ENCODE measurements at places on chromosomes 16 and 17.

- no peak for DNase-seq
Measured at GRCh38 chr17:72472106-72472505, 351.3 kb downstream of the SOX9 start.

GRCh38 chr17:62092784-62093183 is 27.7 kb upstream of the MED13 start:
- no peak for DNase-seq

DNA sequence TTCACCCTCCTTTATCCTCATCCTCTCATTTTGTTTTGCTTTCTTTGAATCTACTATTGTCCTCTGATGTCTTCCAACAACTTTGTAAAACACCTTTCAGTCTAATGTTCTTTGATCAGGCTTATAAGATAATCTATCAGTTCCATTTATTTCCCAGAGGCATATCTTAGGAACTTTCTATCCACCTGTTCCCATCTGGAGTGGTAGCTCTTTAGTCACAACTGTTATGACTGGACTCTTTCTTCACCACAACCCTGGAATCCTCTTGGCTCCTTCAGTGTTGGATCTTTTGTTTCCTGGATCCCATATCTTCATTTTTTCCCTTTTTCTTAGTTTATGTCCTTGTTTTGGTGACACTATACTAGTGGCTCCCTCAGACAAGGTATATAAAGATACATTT is 23.5 kb downstream of the RPS6KB1 start:
- DNase-seq: no peak

GRCh38 chr16:81431554-81432353 is 12.9 kb upstream of the CMIP start:
- no peak for DNase-seq

DNA sequence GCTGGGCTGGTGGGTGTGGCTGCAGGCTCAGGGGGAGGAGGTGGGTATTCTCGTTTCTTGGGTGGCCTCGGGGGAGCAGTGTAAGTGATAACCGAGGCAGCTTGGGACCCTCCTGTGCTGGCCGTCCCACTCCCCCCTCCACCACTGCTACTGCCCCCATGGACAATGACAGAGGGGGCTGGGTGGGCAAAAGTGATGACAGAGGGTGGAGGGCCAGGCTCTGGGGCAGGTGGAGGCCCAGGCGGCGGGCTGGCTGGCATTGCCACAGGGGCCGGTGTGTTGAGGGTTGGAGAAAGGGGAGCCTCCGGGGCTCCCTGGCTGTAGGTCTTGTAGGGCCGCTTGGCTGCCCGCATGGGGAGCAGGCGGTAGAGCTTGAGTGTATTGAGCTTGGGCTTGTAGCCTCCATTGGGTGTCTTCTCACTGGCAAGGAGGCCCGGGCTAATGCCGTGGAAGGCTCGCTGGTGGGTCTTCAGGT is 16.0 kb downstream of the ZBTB4 start:
- no peak for DNase-seq

- no peak for DNase-seq
Measured at GRCh38 chr17:69947027-69947759, 127.8 kb upstream of the KCNJ16 start.

GRCh38 chr16:85017151-85017550 is 5.8 kb upstream of the ZDHHC7 start:
- DNase-seq: no peak

- DNase-seq: no peak
Measured at GRCh38 chr17:61461586-61461966, 9.4 kb downstream of the TBX4 start.

GRCh38 chr17:79219208-79219935 is 144.7 kb downstream of the ENGASE start:
- DNase-seq: no peak

DNA sequence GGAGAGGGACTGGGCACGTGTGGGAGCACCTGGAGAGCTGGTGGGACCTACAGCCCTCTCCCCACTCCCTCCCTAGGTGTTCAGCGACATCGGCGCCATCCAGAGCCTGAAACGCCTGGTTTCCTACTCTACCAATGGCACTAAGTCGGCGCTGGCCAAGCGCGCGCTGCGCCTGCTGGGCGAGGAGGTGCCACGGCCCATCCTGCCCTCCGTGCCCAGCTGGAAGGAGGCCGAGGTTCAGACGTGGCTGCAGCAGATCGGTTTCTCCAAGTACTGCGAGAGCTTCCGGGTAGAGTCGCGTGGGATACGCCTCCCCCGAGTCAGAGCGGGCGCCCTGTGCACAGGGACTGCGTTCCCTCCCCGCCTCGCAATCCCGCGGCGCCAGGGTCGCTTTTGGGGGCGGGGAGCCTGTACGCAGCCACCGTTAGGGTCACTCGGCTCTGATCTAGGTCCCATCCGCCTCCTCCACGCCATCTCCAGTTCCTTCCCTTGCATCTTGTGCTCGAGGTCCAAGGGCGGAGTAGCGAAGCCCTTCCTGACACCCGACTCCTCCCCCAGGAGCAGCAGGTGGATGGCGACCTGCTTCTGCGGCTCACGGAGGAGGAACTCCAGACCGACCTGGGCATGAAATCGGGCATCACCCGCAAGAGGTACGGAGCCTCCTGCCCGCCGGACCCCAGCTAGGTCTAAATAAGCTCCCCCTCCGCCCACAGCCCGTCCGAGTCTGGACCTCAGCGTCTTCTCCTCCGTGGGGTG is 13.0 kb downstream of the SARM1 start:
- DNase-seq: peak; percentile 96

GRCh38 chr16:50722960-50723359 is 18.9 kb upstream of the CYLD start:
- DNase-seq: no peak

GRCh38 chr17:75776386-75777295 is 8.0 kb upstream of the UNK start:
- DNase-seq: peak; percentile 45

DNA sequence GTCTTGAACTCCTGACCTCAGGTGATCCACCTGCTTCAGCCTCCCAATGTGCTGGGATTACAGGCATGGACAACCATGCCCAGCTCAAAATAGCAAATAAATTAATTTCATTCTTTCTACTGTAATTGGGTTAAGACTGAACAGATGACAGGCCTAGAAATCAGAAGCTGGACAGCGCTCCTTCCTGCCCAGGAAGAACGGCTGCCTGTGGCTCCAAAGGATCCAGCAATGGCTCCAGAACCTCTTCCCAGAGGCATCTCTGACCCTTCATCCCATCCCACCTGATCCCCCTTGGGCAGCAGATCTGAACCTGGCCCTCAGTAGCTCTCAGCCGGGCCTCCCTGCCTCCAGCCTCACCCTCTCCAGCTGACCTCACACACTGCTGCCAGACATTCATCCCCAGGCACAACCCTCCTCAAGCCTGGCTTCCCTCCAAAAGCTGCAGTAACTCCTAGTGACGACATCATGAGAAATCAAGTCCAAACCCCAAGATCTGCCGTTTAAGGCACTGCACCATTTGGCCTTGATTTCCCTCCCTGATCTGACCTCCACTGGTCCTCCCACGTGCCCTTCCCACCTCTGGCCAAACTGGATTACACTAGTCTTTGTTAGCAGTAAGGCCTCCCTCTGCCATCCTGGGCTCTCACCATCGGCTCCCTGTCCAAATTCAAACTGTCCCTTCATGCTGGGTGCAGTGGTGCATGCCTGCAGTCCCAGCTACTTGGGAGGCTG is 3.1 kb upstream of the MIF4GD start:
- DNase-seq: no peak

DNA sequence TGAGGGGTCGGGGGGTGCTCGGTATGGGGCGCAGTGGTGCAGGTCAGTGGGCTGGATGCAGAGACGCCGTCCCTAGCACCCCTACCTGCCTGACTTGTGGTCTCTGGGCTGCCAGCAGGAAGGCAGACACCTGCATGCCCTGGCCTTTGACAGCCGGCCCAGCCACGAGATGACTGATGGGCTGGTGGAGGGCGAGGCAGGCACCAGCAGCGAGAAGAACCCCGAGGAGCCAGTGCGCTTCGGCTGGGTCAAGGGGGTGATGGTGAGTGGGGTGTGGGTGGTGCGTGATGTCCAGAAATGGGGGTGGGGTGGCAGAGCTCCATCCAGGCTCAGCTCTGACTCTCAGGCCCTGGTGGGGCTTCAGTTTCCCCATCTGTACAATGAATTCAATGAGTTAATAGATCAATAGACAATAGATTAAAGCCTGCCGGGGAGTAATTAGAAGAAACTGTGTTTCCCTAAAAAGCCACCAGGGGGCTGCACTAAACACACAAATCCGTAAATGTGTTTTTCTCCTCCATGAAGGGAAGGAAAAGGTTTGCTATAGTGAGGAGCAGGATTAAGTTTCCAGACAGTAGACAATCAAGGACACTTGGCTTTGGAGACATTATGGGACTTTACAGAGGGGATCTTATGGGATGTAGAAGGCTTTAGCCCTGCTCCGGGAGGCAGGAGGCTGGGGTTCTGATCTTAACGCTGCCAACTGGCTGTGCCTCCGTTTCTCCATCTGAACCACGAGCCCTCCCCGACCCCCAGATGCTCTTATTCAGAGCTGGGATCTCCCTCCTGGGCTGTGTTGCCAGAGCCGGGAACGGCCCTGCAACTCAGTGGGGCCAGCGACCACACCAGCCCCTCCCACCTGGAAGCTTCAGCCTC is 2.2 kb downstream of the SLC12A3 start:
- DNase-seq: peak; percentile 34

- peak; percentile 45 for DNase-seq
Measured at GRCh38 chr17:47697906-47698711, 4.1 kb downstream of the TBKBP1 start.

- no peak for DNase-seq
Measured at GRCh38 chr17:63171428-63172393, 205.7 kb downstream of the TANC2 start.

- DNase-seq: peak; percentile 100
Measured at GRCh38 chr17:58517928-58518609, 3.6 kb upstream of the MTMR4 start.

DNA sequence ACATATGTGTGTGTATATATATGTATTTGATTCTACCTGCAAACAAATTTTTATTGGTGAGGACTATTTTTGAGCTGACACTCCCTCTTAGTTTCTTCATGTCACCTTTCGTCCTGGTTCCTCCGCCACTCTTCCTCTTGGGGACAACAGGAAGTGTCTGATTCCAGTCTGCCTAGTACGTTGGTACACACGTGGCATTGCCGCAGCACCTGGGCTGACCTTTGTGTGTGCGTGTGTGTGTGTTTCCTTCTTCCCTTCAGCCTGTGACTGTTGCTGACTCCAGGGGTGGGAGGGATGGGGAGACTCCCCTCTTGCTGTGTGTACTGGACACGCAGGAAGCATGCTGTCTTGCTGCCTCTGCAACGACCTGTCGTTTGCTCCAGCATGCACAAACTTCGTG is 29.4 kb upstream of the CACNG5 start:
- DNase-seq: no peak

GRCh38 chr16:75028544-75029135 is 29.8 kb downstream of the ZNRF1 start:
- no peak for DNase-seq

DNA sequence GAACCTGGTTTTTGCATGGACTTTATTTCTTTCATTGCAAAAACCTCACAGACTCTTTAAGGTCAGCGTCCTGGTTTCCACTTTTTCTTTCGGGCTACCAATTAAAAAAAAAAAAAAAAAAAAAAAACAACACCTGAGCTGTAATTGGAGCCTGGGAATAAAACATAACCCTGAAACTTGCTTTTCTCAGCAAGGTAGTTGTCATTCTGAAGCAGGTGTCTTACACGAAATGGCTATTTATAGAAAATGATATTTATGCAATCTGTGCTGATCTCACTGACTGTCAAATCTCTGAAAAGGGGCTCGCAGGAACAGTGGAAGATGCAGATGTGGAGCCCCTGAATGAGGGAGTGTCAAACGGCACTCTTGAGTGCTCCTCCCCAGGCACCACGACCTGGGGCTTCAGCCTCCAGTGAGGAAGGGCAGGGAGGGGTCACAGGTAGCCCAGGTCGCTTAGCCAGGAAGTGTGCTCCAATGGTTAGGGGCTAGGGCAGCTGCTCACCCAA is 10.4 kb upstream of the COTL1 start:
- DNase-seq: no peak

DNA sequence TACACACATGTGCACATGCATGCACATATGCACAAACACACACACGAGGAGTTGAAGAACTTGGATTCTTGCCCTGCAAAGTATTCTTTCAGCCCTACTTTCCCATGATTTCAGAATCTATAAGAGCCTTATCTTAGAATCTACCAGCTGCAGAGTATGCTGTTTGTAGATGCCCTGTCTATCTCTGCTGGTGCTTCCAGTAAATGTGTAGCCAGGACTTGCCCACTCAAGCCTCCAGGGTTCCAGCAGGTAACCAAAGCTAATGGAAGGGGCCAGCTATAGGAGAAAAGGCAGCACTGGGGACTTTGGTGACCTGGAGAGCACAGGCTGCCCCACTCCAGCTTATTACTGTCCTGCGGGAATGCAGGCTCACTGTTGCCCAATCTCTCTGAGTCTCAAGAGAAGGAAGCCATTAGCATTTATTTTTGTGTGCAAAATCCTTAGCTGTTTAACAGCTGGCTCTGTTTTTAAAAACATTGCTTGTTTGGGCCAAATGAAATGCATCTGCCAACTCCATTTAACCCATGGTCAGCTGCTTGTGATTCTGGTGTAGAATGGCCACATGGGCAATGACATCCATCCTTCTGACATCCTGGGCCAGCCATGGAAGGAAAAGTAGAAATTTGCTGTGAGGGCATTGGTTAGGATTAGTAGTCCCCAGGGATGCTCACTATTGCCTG is 28.6 kb upstream of the XYLT1 start:
- DNase-seq: no peak

DNA sequence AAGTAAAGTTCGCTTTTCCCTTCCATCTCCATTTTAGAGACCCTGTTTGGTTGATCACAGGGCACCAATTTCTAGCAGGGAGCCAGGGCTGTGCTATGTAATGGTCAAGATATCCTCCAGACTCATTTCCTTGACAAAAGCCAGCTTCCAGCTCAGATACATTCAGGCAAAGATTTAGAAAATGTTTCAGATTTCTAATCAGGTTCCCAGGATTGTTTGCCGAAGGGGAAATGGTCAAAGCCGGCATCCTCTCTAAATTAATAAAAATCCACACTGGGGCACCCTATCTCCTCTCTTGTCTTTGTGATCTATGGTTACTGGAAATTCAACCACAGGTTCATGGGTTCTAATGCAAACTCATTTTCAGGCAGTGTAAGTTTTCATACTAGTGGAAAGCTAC is 686.8 kb upstream of the KIF2B start:
- no peak for DNase-seq

GRCh38 chr16:86213437-86214205 is 296.7 kb upstream of the FOXF1 start:
- DNase-seq: no peak

GRCh38 chr16:17496891-17497290 is 26.1 kb upstream of the XYLT1 start:
- DNase-seq: no peak

DNA sequence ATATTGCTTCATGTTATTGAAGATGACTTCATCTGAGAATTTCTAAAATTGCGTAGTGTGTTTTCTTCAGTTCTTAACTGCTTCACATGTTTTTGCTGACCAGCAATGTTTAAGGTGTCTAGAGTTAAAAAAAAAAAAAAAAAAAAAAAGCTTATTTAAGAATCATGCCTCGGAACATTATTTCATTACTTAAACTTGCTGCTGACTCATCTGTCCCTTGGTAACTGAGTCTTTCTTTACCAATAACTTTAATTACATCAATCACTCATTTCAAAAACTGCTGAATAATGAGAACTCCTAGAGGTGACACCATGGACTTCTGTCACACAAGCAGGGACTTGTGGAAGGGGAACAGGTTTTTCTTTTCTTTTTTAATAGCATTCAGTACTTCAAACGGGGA is 16.2 kb downstream of the IRX5 start:
- no peak for DNase-seq

All from pancreas (tissue), 10 donors.